ENCODE measurements at places on chromosomes 12 and 14.

DNA sequence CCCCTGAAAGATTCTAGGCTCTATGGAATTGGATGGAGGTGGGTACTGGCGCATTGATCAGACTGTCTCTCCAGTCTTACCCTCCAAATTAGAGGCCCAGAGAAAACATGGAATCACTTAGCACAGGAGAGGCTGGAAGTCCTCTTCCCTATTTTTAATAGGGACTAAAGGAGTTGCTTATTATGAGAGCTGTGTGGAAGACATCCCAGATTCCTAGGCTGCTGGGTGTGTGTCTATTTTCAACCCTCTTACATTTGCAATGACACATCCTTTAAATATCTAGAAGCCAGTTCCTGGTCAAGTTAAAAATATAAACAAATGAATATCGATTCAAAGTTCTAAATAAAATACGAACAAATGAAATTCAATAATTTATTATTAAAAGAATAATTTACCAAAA lies 58.3 kb upstream of the ARID2 start:
- DNase-seq = no peak

- DNase-seq = no peak
Observed at GRCh38 chr12:24138041-24138440, 188.6 kb upstream of the SOX5 start.

- DNase-seq = peak; percentile 58
Observed at GRCh38 chr12:6772331-6772695, at the start of gene LAG3. LAG3 (plus strand) TSS chr12:6772520; CDS start chr12:6772853, 333 bp downstream.

DNA sequence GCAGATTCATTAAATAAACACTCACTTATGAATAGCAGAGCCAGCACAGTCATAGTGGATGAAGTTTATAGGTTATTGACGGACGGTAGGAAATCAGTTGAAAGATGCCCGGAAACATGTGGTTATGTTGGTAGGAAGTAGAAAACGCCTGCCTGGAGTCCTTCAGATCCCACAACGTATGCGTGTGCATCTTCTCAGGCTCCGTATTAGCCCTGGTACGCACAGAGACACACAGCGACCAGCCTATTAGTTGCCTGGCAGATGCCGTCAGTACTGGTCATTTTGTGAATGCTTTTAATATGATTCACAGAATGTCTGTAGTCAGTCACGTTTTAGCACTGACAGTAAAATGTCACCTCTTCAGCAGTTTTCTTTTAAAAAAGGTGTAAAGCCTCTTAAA lies 196.4 kb downstream of the RGS6 start:
- DNase-seq = no peak

DNA sequence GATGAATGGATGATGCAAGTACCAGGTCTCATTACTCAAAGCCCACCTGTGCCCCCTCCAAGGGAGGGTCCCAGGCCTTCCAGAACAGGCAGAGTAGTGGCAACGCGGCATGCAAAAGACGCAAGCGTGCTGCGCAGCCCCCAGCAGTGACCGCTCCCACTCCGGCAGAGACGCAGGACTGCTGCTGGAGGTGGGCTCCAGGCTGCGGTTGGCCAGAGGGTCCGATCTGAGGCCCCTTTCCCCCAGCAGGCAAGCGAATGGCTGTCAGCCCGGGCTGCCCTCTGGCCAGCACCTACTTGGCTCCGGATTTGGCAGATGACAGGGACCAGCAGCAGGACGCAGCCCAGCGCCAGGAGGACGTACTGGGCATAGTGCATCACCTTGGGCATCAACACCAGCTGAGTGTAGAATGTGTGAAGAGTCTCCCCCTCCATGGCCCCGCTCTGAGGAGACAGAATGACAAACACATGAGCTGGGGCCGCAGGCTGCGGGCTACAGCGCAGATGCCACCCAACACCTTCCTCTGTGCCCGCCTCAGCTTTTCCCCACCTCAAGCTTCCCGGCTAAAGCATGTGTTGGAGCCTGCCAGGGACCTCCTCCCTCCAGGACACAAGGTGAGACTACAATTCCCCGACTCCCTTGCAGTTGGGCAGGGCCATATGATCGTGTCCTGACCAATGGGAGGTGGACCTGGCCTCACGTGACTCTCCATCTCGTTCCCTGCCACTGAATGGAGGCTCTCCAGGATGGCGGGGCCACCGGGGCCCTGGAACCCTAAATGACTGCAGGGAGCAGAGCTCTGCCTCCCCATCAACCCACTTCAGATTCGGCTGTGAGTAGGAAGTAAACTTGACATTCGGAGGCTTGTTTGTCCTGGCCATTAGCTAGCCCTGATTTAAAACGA lies 77.4 kb downstream of the SCARB1 start:
- no peak for DNase-seq

GRCh38 chr14:70858641-70859040 lies 48.6 kb upstream of the PCNX1 start:
- no peak for DNase-seq

- no peak for DNase-seq
Observed at GRCh38 chr12:22728987-22729386, 104.0 kb downstream of the ETNK1 start.

- DNase-seq = no peak
Observed at GRCh38 chr12:124938587-124938986, 24.1 kb upstream of the UBC start.

DNA sequence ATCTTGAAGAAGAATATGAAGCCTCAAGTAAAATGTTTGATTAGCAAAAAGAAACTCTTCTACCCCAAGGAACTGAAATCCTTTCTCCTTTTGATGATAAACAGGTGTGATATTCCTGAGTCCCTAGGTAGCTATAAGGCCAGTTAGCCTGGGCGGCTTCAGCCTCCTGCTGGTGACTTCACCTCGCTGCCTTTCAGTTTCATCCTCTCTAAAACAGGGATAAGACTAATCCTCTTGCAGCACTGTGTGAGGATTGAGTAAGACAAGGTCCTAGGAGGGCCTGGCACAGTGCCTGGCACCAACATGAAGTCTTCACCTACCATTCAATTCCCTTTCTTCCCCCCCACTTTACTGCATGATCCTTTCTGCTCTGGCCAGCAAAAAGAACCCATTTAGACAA lies 42.1 kb downstream of the CIT start:
- no peak for DNase-seq

- no peak for DNase-seq
Observed at GRCh38 chr12:21336656-21337055, 1.9 kb upstream of the SLCO1A2 start.

- DNase-seq = no peak
Observed at GRCh38 chr14:90567191-90567590, 170.4 kb downstream of the CALM1 start.

- DNase-seq = no peak
Observed at GRCh38 chr14:57823015-57823660, 42.8 kb downstream of the SLC35F4 start.
